ENCODE measurements at places on chromosomes 1 and 21. TPM values are rescaled to one million over a fixed set of nuclear protein-coding genes. Genes with fewer than 3 reads are reported as not detected.
A peak's percentile ranks its signal among the peaks of the same experiment; 100 is the strongest.

DNAJC6 gene
- not detected for polyA plus RNA-seq

BRINP2 gene
- polyA plus RNA-seq = not detected

DNA sequence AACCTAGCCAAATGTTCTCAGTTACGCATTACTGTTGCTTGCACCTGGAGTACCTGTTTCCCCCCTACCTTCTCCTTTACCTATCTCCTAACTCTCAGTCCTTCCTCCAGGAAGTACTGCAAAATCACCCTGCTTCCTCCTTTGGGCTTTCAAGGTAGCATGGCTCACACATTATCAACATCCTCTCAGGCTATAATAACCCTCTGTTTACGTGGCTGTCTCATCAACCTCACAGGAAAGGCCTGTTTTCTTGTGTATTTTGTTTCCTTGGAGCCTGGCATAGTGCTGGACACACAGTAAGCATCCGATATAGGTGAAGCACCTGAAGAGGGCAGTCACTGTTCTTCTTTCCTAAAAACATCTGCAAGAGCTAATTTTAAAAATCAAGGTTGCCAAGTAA lies 32.7 kb upstream of the ANGPTL7 start:
- no peak overlapping the region for H3K27ac ChIP-seq
- peaks cover 48% of the 10 kb centered on the region for H3K36me3 ChIP-seq
- H3K4me3 ChIP-seq = no peak overlapping the region
- DNase-seq = no peak
- no peaks in the 10 kb centered on the region for H3K27me3 ChIP-seq
- no peaks in the 10 kb centered on the region for H3K4me1 ChIP-seq

GRCh38 chr1:114695430-114696058 lies at the start of gene AMPD1:
AMPD1 (minus strand) TSS chr1:114695546; CDS start chr1:114695471, 75 bp downstream.
- H3K4me1 ChIP-seq = no peaks in the 10 kb centered on the region
- no peaks in the 10 kb centered on the region for H3K36me3 ChIP-seq
- no peak for DNase-seq
- H3K27ac ChIP-seq = no peak within 1 kb of the TSS
- peaks cover 6% of the 10 kb centered on the region for H3K27me3 ChIP-seq

GRCh38 chr1:71242239-71242638 lies 161.4 kb upstream of the ZRANB2 start:
- DNase-seq = no peak
- H3K27me3 ChIP-seq = no peaks in the 10 kb centered on the region
- no peaks in the 10 kb centered on the region for H3K36me3 ChIP-seq
- H3K4me1 ChIP-seq = no peaks in the 10 kb centered on the region

DNA sequence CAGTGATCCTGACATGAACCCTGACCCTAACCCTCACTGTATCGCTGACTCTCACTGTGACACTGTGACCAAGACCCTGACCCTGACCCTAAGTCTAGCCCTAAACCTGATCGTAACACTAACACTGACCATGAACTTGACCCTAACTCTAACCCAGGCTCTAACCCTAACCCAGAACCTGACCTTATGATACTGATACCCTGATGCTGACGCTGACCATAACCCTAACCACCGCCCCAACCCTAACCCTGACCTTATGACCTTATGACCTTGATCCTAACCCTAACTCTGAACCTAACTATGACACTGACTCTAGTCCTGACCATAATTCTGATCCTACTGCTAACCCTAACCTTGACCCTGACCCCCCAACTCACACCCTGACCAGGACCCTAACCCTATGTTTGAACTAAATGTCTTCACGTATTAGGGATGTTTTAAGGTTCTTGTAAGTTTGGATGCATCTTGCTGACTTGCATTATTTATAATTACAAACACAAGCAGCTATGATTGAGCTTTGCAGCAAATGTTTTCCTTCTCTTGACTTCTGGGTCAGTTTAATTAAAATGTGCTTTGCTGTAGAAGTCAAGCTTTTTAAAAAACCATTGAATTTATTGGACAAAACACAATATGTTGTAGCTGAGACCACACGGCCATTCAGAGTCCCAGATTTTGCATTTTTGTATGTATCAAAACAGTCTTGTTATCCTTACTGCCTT lies 23.9 kb upstream of the PRSS38 start:
- peaks cover 23% of the 10 kb centered on the region for H3K4me1 ChIP-seq
- DNase-seq = no peak
- H3K27ac ChIP-seq = no peak overlapping the region
- H3K27me3 ChIP-seq = no peaks in the 10 kb centered on the region

GRCh38 chr1:48203287-48203900 lies 19.1 kb upstream of the SLC5A9 start:
- H3K36me3 ChIP-seq = no peaks in the 10 kb centered on the region
- H3K27ac ChIP-seq = no peak overlapping the region
- H3K4me1 ChIP-seq = no peaks in the 10 kb centered on the region
- H3K4me3 ChIP-seq = no peak overlapping the region

DNAJB4 gene
- 8.2 TPM for polyA plus RNA-seq

GRCh38 chr1:219438386-219438785 lies 174.5 kb downstream of the ZC3H11B start:
- DNase-seq = no peak
- no peaks in the 10 kb centered on the region for H3K36me3 ChIP-seq
- no peaks in the 10 kb centered on the region for H3K27me3 ChIP-seq
- no peak overlapping the region for H3K4me3 ChIP-seq
- H3K27ac ChIP-seq = no peak overlapping the region

SRRM1 gene
- polyA plus RNA-seq = 94.4 TPM

- no peak for DNase-seq
- H3K27me3 ChIP-seq = no peaks in the 10 kb centered on the region
- no peak overlapping the region for H3K4me3 ChIP-seq
- no peaks in the 10 kb centered on the region for H3K4me1 ChIP-seq
- no peak overlapping the region for H3K27ac ChIP-seq
Observed at GRCh38 chr1:62906428-62906886, 122.5 kb downstream of the ATG4C start.

- no peaks in the 10 kb centered on the region for H3K27me3 ChIP-seq
- DNase-seq = no peak
- H3K4me3 ChIP-seq = no peak overlapping the region
- H3K36me3 ChIP-seq = no peaks in the 10 kb centered on the region
Observed at GRCh38 chr21:44523567-44524413, 16.2 kb downstream of the KRTAP10-1 start.

DNA sequence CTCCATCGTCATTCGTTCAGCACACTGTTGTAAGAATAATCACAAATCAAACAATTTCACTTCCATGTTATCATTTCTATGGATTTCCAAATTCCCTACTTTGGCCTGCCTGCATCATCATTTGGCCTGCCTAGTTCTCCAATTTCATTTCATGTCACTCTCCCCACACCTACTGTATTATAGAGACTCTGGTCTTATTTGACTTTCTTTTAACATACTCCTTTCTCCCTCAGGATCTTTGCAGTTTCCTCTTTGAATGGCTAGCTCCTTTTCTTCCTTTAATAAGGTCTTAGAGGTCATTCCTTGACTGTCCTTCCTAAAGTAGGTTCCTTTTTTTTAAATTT lies 36.3 kb upstream of the PODN start:
- H3K27ac ChIP-seq = no peak overlapping the region
- DNase-seq = no peak
- no peaks in the 10 kb centered on the region for H3K4me1 ChIP-seq
- no peak overlapping the region for H3K4me3 ChIP-seq
- H3K36me3 ChIP-seq = peaks cover 11% of the 10 kb centered on the region
- H3K27me3 ChIP-seq = no peaks in the 10 kb centered on the region

RPE65 gene
- not detected for polyA plus RNA-seq

- H3K4me3 ChIP-seq = no peak overlapping the region
- no peaks in the 10 kb centered on the region for H3K36me3 ChIP-seq
- no peak overlapping the region for H3K27ac ChIP-seq
Observed at GRCh38 chr21:44372616-44373015, 19.2 kb downstream of the TRPM2 start.

DNA sequence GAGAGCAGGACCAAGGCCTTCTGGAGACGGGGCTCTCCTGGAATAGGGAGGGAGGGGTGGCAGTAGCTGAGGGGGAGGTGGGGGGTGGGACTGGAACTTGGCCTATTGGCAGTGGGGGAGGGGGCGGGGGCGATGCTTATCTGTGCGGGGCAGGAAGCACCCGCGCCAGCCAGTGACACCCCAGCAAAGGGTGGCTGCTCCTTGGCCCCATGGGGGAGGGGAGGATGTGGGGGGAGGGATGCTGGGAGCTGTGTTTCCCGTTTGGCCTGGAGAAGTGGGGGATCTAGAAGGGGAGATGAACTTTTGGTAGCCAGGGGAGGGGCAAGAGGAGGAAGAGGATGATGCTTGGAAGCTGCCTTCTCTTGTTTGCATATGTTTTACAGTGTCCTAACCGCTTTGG lies 11.0 kb downstream of the ZBTB7B start:
- peaks cover 99% of the 10 kb centered on the region for H3K4me1 ChIP-seq
- DNase-seq = peak; percentile 37
- no peaks in the 10 kb centered on the region for H3K27me3 ChIP-seq
- H3K27ac ChIP-seq = peak overlapping the region; percentile 84
- peaks cover 16% of the 10 kb centered on the region for H3K36me3 ChIP-seq

C1orf210 gene
- polyA plus RNA-seq = not detected

DNA sequence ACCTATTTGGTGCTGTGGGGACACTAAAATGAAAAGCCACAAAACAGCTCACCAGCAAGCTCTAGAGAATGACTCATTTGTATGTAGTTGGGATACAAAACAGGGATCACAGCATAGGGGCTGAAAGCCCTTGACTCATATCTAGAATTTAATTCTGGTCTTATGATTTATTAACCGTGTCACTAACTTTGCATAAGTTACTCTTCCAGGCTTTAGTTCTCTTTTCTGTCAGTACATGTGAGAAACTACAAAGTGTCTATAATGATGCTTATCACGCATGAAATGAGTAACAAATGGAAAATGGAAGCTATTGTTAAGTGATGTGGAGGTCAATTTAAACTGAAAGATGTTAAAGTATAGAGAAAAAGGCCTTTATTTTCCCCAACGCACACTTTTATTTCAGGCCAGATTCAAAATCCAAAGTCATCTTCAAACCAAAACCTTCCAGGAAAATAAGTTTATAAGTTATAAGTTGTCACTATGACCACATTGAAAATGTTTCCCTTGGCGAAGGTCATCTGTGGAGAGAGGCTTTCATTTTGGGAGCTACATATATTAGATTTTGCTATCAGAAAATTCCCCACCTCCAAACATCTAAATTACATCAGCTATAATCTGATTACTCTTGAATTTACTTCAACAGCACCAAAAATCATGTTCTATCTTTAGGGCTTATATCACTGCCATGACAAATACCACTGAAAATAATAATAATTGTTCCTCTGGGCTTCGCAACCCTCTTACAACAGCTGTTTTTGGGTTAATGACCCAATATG lies 430.5 kb downstream of the MRPL39 start:
- H3K36me3 ChIP-seq = no peaks in the 10 kb centered on the region
- H3K4me1 ChIP-seq = no peaks in the 10 kb centered on the region
- H3K4me3 ChIP-seq = no peak overlapping the region
- H3K27me3 ChIP-seq = no peaks in the 10 kb centered on the region
- H3K27ac ChIP-seq = no peak overlapping the region
- no peak for DNase-seq

- H3K27ac ChIP-seq = no peak overlapping the region
- H3K4me1 ChIP-seq = no peaks in the 10 kb centered on the region
- H3K4me3 ChIP-seq = no peak overlapping the region
- H3K36me3 ChIP-seq = no peaks in the 10 kb centered on the region
- DNase-seq = no peak
Observed at GRCh38 chr1:177162243-177162642, 2.3 kb downstream of the ASTN1 start.

DNA sequence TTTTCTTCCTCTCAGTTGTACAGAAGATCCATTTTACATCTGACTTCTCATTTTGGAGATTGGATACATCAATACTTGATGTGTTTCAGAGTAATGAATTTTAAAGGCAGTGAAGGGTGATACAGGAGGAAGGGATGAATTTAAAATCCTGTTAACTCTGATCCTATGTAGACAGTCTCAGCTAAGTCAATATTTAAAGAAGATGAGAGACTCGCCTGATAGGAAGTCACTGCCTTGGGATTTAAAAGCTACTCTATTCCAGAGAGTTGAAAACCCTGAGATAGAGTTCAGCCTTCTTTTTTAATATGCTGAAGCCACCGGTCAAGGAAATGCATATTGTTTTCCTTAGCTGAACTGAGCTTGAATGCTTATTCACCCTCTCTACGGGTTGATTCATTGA lies 42.7 kb downstream of the HUNK start:
- H3K27me3 ChIP-seq = no peaks in the 10 kb centered on the region
- no peak overlapping the region for H3K27ac ChIP-seq
- DNase-seq = no peak
- H3K4me3 ChIP-seq = no peak overlapping the region

DNA sequence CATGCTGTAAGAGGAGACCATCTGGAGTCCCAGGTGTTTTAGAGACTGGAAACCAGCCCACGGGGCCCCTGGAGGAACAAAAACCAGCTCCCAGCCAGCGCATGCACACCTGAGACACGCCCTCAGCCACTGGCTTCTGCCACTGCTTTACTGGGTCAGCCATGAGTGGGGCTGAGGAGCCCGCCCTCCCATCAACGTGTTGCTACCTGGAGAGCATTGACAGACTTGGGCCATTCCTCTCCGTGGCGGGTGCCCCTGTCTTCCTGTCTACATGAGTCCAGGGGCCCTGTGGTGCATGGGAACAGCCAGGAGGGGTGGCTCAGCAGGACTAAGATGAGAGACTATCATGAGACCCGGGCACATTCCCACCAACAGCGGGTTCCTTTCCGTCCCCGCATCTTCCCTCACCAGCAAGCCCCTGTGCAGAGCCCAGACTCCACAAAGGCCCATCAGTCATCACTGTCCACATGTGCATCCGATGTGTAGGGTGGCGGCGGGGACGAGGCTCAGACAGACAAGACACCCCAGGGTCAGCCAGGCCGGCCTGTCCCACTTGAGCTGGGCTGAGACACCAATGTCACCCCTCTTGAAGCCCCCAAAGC lies 45.4 kb upstream of the POFUT2 start:
- no peak overlapping the region for H3K27ac ChIP-seq
- H3K36me3 ChIP-seq = no peaks in the 10 kb centered on the region
- no peak overlapping the region for H3K4me3 ChIP-seq
- no peaks in the 10 kb centered on the region for H3K4me1 ChIP-seq

GLIS1 gene
- not detected for polyA plus RNA-seq

ELAPOR1 gene
- polyA plus RNA-seq = 14.5 TPM

DNA sequence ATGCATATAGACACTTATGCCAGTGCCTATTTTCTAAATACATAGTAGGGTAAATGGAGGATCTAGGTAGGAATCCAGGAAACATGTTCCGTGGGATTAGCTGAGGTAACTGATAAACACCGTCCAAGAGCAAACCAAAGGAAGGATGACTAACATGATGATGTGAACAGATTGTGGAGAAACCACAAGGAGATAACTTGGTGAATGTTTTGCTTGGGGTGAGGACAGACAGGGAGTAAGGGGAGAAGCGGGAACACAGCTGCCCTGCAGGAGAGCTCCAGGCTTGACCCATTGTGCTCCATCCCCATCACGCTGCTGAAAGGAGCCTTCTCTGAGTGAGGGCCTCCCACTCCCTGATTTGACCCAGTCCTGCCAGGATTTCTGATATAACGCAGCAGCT lies 87.0 kb upstream of the ZC3H11B start:
- H3K4me1 ChIP-seq = no peaks in the 10 kb centered on the region
- H3K36me3 ChIP-seq = no peaks in the 10 kb centered on the region
- H3K27ac ChIP-seq = no peak overlapping the region
- no peak for DNase-seq
- H3K27me3 ChIP-seq = no peaks in the 10 kb centered on the region
- no peak overlapping the region for H3K4me3 ChIP-seq
